Left cardiac atrium (tissue), 4 donors: ENCODE measurements at places on chromosomes 16 and 17. TPM values are rescaled to one million over a fixed set of nuclear protein-coding genes. Genes with fewer than 3 reads are reported as not detected.

- no peak for DNase-seq
Measured at GRCh38 chr17:48027322-48027981, 10.1 kb downstream of the COPZ2 start.

DNA sequence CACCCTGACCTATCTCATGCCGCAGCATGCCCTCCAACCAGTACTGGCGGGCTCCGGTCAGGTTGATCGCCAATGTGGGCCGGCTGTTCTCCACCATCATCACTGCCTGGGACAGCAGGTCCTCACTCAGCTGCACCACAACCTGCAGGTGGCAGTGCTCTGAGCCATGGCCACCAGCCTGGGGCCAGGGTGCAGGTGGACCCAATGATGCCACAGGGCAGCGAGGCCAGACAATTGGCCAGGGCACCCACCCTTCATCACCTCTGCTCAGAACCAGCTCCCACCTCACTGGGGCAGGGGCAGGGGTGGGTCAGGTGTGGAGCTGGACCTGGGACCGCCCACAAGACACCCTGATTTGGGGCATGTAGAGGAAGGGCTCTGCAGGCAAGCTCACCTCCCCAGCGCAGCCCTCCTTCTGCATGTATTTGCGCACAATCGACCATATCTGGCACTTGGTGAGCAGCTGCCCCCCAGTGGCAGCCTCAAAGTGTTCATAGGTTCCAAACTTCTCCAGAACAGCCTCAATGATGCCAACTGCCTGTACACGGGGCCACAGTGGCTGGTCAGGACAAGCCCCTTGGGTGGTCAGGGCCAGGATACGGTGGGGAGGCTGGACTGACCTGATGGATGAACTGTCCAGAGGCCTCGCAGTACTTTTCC, 4.2 kb downstream of the MATCAP1 start:
- no peak for DNase-seq

- peak; percentile 53 for DNase-seq
Measured at GRCh38 chr17:74214484-74215341, 1.3 kb downstream of the TTYH2 start.

GRCh38 chr16:77480681-77481315, 46.0 kb upstream of the ADAMTS18 start:
- no peak for DNase-seq

- no peak for DNase-seq
Measured at GRCh38 chr17:80637048-80637781, 92.6 kb downstream of the RPTOR start.

GRCh38 chr17:74957935-74958740, 14.4 kb downstream of the HID1 start:
- peak; percentile 76 for DNase-seq

GRCh38 chr17:18256351-18256750, 2.2 kb downstream of the FLII start:
- no peak for DNase-seq

- DNase-seq = no peak
Measured at GRCh38 chr17:27362909-27363308, 69.0 kb downstream of the WSB1 start.

DNA sequence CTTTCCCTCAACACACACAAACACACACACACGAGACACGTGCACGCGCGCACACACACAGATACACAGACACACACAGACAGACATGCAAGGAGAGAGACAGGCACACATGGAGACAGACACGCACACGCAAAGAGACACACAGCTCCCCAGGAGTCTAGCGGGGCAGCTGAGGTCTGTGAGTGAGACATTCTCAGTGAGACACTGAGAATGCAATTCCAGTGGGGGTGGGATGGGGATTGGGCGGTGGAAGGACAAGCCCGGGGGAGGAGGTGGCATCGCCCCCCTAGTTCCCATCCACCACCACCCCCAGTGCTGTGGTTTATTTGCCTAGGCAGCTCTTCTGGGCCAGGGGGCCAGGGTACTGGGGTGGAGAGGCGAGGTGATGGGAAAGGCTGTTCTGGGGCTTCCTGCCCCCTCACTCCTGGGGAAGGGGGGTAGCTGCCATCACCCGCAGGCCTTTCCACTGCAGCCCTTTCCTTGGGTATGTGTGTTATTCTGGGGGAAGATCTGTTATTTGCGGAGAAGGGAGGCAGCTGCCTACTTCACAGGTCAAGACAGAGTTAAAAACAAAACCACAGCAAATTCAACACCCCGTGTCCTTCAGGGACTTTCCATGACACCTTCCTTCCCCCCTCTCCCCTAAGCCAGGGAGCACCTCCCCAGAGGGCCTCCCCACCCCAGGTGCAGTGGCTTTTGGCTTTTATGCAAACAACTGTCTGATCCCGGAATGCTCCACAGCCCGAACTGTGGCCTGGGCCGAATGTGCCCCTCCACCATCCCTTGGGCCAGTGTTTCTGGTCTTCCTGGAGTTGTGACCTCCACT, 18.0 kb downstream of the GRB7 start:
- no peak for DNase-seq

GRCh38 chr16:72976438-72977064, 71.4 kb downstream of the ZFHX3 start:
- no peak for DNase-seq

GRCh38 chr16:67156143-67156844, 3.4 kb downstream of the TRADD start:
- no peak for DNase-seq

DNA sequence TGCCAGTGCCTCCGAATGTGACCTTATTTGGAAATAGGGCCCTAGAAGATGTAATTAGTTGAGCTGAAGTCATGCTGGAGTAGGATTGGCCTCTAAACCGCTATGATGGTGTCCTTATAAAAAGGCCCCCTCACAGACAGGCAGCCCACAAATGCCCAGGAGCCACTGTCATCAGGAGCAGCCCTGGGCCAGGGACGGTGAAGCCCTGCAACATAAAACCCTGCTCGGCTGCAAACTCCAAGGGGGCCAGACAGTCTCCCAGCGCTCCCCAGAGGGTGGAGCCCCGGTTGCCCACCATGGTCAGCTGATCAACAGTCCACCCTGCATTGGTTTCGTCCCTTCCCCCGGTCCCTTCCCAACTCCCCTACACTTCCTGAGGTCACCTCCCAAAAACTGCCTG, 351.7 kb downstream of the FOXL1 start:
- no peak for DNase-seq

DNA sequence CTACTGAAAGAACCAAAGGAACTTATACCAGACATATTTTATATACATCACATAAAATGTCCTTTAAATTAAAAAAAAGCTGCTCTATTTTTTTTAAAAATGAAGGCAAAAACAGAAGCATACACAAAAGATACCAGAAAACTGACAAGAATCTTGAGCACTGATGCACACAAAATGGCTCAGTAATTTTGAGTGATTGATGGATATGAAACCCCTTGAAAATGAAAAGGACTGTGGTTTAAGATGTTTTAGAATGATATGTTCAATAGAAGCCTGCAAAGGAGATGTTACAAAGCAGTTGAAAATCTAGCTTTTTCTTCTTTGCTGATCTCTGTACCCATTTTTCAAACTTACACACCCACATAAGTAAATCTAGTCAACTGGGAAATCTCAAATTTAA, 2.7 kb downstream of the C16orf87 start:
- no peak for DNase-seq

DNA sequence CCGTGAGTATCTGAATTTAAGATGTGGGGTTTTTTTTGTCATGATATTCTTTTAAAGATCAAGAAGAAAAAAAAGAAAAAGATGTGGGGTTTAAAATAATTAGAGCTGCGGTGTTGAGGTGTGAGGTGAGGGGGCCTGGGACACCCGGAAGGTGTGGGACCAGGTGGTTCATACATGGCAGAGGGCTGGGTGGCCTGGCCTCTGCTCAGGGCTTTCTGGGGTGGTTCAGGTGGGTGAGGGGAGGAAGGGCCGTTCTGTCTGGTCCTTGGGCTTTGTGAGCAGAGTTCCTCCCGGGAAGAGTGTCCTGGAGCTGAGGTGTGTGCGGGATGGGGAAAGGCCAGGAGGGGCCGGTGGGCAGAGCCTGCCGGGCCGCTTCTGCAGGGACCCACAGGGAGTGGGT, 5.0 kb downstream of the PRSS27 start:
- DNase-seq = no peak

- DNase-seq = no peak
Measured at GRCh38 chr16:57480754-57481230, 5.5 kb downstream of the DOK4 start.

DNA sequence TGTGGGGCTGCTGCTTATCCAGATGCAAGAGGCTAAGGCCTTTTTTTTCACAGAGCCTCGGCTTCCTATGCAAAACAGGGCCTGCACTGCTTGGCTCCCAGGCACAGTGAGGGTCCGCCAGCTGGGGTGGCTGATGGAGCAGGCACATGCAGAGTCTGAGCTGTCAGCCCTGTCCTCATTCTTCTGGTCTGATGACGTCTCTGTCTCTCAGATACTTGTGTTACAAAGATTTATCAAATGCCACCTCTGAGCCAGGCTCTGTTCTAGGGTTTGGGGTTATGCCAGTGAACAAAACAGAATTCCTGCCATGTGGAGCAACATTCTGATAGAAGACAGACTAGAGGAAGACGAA, 4.8 kb downstream of the RNF40 start:
- DNase-seq = no peak

GRCh38 chr16:57995721-57996405, 4.6 kb downstream of the ZNF319 start:
- DNase-seq = no peak

DNA sequence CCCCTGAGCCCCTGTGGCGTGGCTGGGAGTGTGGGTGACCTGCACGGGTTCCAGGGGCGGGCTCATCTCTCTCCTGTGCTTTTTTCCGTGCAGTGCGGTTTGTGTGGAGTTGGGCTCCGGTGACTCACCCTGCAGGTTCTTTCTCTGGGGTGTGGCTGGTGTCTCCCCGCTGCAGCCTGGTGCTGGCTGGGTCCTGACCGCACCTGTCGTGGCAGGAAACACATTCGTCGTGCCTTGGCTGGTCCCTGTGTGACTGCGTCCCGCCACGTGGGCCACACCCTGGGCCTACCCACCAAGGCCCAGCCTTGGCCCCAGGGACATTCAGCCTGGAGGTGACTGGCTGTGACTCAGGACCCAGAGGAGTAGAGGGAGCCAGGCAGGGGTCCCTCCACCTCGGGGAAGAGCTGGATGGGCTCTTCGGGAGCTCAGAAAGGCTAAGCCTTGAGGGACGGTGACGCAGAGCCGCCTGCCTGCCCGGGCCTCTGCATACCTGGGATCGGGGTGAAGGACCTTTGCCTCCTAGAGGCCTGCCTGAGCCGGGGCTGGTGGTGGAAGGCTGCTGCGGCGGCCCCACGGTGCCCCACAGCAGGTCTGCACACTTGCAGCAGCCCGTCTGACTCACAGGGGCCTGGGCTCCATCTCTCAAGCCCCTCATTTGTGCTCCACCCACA, 7.8 kb downstream of the TRAF7 start:
- no peak for DNase-seq

DNA sequence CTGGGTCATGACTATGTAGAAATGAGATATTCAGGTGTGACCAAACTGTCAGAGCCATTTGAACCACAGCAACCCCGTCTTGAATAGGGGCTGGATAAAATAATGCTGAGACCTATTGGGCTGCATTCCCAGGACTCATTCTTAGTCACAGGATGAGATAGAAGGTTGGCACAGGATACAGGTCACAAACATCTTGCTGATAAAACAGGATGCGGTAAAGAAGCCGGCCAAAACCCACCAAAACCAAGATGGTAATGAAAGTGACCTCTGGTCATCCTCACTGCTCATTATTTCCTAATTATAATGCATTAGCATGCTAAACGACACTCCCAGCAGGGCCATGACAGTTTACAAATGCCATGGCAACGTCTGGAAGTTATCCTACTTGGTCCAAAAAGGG, 545.5 kb downstream of the TMEM114 start:
- no peak for DNase-seq

GRCh38 chr16:81481207-81481821, 36.7 kb downstream of the CMIP start:
- peak; percentile 59 for DNase-seq

DNA sequence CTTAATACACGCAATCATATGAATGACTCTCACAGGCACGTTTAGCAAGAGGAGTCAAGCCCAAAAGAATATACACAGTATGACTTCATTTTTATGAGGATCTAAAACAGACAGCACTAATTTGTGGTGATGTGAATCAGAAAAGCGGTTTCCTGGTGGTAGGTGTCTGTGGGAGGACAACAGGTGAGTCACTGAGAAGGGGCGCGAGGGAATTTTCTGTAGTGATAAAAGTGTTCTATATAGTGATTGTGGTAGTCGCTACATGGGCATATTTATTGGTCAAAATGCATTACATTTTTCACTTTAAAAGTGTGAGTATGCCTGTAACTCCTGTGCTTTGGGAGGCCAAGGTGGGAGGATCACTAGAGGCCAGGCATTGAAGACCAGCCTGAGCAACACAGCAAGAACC, 7.6 kb upstream of the TNRC6A start:
- DNase-seq = no peak

- DNase-seq = no peak
Measured at GRCh38 chr17:6675201-6675825, 23.8 kb downstream of the C17orf100 start.

DNA sequence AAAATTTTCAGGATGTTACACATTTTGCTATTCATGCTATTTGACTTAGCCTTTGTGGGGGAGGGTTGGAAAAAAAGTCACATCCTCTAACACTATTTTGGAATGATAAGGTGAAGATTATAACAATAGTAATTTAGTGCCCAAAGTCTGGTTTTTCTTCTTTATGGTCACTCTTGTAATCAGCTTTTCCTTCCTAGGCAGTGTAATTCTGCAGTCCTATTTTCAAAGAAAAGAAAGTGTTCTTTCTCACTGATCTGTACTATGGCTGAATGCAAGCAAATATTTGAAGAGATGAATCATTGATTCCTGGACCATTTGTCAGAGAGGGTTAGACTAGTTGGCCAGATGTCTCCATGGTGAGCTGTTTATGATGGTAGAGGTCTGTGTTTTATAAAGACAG, 8.4 kb downstream of the RSPRY1 start:
- no peak for DNase-seq

GRCh38 chr16:47734987-47735594, 274.0 kb downstream of the PHKB start:
- DNase-seq = no peak

- DNase-seq = no peak
Measured at GRCh38 chr16:10579575-10579964, 828 bp downstream of the EMP2 start.

- DNase-seq = no peak
Measured at GRCh38 chr17:61813211-61813610, 50.1 kb downstream of the BRIP1 start.

DNA sequence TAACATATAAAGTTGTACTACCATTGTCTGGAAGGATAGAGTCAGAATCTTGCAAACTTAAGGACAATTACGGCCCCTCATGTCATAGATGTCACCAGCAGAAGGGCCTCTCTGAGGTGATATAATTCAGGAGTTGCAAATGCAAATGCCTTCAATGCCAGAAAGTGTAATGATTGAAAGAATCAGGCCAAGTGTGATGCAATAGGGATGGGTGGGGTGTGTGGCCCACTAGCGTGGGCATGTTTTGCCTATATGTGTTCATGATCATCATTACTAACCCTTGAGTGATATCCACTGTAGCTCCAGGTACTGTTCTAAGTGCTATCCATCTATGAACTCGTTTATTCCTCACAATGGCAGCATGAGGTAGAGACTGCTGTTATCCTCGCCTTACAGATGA, 1.1 kb downstream of the DHRS7C start:
- DNase-seq = no peak

GRCh38 chr17:57236686-57237299, 19.5 kb upstream of the MSI2 start:
- DNase-seq = no peak

The CACNG5 gene
- total RNA-seq = not detected

The NUTF2 gene
- 73.9 TPM for total RNA-seq

The STH gene
- total RNA-seq = not detected

The BCAR1 gene
- 46.5 TPM for total RNA-seq

The SCIMP gene
- total RNA-seq = 3.1 TPM

The KRT39 gene
- total RNA-seq = not detected

The SMTNL2 gene
- 13.3 TPM for total RNA-seq

The GRB7 gene
- 1.3 TPM for total RNA-seq
